ENCODE measurements at places on chromosomes 7 and 10. TPM values are rescaled to one million over a fixed set of nuclear protein-coding genes. Genes with fewer than 3 reads are reported as not detected.

- peaks cover 4% of the 10 kb centered on the region for H3K36me3 ChIP-seq
- H3K27me3 ChIP-seq: no peaks in the 10 kb centered on the region
- no peak for DNase-seq
- no peak overlapping the region for H3K4me3 ChIP-seq
- no peak overlapping the region for H3K27ac ChIP-seq
These were observed 31.9 kb downstream of the RBM17 start for GRCh38 chr10:6120691-6121090.

DNA sequence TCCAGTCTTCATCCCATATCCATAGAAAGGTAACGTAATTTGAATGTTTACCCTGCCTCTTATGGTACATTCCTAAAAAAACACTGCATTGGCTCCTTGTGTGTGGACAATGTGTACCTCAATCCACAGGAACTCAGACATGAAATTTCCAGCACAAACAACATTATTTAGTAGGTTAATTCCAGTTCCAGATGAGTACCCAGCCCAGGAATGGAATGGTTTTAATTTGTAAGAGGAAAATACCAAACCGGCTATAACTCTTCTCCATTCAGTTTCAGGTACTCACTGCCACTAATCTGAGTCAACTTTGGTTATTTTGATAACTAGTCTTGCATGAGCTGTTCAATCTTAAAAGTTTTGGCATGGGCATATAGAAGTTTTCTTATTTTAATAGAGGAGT lies 39.0 kb downstream of the TFPI2 start:
- no peaks in the 10 kb centered on the region for H3K4me1 ChIP-seq
- no peak overlapping the region for H3K4me3 ChIP-seq
- H3K27me3 ChIP-seq: no peaks in the 10 kb centered on the region
- no peak overlapping the region for H3K27ac ChIP-seq

DNA sequence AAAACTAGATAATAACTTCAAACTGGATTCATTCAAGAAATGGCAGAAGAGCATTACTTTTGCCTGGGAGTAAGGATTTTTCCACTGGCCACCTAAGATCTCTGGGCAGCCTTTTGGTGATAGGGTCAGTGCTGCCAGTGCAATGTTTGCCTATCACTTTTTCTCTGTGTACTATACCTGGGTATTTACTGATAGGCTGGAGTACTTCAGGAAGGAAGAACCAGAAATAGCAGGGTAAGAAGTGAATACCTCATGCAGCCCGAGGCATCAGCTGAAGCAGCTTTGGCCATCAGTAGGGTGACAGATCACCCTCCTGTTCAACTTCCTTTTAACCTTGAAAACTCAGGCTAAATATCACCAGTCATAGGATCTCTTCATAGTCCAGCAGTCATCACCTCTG lies 5.5 kb upstream of the PAPSS2 start:
- no peak for DNase-seq
- H3K36me3 ChIP-seq: no peaks in the 10 kb centered on the region
- H3K27me3 ChIP-seq: no peaks in the 10 kb centered on the region

AGAP9 gene
- total RNA-seq: 4.5 TPM

OR13A1 gene
- total RNA-seq: not detected

All from right atrium auricular region (tissue), 2 donors.